Right lobe of liver (tissue), 6 donors: ENCODE measurements at places on chromosomes 11 and 22. TPM values are rescaled to one million over a fixed set of nuclear protein-coding genes. Genes with fewer than 3 reads are reported as not detected.

GRCh38 chr11:57674251-57674650, 6.3 kb downstream of the ZDHHC5 start:
- DNase-seq = no peak

The P2RY2 gene
- total RNA-seq = 5.1 TPM

DNA sequence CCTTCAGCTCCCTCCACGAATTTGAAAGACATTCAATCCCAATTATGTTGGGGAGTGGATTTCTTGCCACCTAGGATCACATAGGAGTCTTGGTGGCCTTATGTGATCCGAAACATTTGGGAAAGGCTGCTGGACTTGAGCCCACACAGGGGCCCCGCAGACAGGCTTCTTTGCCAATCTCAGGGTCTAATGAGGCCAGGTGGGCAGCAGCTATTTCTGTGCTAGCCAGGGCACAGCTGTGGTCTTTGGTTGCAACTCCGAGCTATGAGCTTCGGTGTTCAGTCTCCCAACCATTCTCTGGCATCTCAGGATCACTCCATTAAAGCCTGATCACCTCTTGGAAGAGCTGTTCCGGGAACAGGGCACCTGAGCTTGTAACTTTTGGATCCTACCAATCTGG, 84.4 kb downstream of the TP53I11 start:
- DNase-seq = no peak

- DNase-seq = no peak
Observed at GRCh38 chr22:43446916-43447315, 35.1 kb downstream of the MPPED1 start.
